ENCODE measurements at places on chromosomes 12 and 14. TPM values are rescaled to one million over a fixed set of nuclear protein-coding genes. Genes with fewer than 3 reads are reported as not detected.

DNA sequence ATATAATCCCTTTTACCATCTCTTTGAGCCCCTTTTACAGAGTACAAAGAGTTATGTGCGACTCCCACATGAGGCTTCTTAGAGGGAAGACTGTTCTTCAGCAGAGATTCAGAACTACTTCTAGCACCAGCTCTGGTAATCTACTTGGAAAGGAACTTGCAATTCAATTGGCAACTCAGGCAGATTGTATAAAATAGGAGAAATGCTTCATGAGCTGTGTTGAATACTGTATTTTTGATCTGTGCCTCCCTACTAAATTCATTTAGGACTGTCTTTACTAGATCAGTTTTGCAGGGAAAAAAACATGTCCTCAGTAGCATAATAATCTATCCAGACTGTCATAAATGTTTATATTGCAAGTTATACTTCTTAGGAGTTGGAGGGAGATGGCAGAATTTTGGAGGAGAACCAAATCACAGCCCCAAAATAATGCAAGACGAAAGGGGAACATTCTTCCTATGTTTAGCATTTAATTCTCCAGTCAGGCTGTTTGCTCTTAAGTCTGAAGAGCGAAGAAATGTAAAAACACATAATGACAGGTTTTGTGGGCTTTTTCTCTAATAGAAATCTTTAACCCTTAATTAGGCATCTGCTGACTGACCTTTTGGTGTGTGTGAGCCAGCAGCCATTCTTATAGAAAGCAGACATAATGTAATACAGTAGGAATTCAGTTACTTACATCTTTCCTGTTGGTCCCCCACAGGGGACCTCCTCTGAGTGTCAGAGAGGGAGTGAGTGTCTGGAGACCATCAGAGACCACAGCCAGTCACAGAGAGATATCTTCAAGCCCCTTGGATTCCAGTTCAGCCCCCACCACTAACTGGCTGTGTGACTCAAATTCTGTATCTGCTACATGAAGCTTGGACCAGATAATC lies 3.9 kb downstream of the ANO4 start:
- H3K36me3 ChIP-seq: no peaks in the 10 kb centered on the region
- H3K27ac ChIP-seq: no peak overlapping the region
- no peaks in the 10 kb centered on the region for H3K27me3 ChIP-seq
- DNase-seq: no peak
- no peak overlapping the region for H3K4me3 ChIP-seq

GRCh38 chr14:33972583-33973081 lies 21.8 kb upstream of the EGLN3 start:
- no peak for DNase-seq
- H3K36me3 ChIP-seq: no peaks in the 10 kb centered on the region
- H3K27ac ChIP-seq: no peak overlapping the region
- no peaks in the 10 kb centered on the region for H3K4me1 ChIP-seq

DNA sequence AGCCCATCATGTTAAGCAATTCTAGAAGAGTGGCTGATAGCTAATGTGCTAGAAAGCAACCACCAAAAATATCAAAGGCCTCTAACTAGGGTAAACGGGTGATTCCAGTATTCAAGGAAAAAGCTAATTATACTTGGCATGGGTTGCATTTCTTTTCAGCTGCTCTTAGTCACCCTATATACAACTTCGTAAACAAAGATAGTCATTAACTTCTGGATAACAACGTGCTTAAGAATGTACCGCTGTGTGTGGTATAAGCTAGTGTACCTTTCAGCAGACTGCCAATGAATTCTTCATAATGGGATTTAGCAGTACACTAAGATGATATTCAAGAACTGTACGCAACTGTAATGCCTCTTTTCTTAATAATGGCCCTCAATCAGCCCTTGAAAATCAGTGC lies 42.2 kb upstream of the SLC6A13 start:
- peaks cover 62% of the 10 kb centered on the region for H3K36me3 ChIP-seq
- DNase-seq: no peak
- no peaks in the 10 kb centered on the region for H3K27me3 ChIP-seq
- H3K4me1 ChIP-seq: no peaks in the 10 kb centered on the region
- no peak overlapping the region for H3K4me3 ChIP-seq

DNA sequence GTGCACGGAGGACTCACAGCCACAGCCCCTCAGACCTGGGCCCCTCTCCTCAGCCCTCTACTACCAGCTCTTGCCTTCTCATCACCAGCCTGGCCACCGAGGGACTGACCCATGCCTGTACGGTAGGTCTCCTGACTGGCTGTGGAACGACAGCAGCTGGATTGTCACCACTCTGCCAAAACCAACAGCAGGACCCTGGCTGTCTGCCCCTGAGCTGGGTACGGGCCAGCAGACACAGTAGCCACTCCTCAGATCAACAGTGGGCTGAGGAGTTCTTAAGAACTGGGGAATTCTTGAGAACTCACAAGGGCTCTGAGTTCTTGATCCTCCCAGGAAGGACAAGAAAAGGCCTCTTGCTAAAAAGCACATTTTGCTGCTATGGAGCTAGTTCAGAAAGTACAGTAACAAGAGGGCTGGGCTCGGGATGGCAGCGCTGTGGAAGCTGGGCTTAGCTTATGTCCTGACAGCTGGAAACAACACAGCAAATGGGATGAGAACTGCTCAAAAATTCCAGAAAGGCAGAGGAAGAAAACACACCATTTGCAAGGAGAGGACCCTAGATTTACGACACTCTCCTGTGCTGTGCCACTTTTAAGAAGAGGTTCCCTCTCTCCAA lies 176.4 kb downstream of the ANO2 start:
- DNase-seq: no peak
- no peaks in the 10 kb centered on the region for H3K36me3 ChIP-seq
- no peaks in the 10 kb centered on the region for H3K4me1 ChIP-seq
- H3K27me3 ChIP-seq: no peaks in the 10 kb centered on the region

- no peak overlapping the region for H3K4me3 ChIP-seq
- H3K27me3 ChIP-seq: no peaks in the 10 kb centered on the region
- H3K4me1 ChIP-seq: no peaks in the 10 kb centered on the region
- DNase-seq: peak; percentile 66
- H3K27ac ChIP-seq: no peak overlapping the region
Observed at GRCh38 chr12:124273630-124274029, 21.3 kb upstream of the RFLNA start.

FOXM1 gene
- 20.8 TPM for total RNA-seq

DNA sequence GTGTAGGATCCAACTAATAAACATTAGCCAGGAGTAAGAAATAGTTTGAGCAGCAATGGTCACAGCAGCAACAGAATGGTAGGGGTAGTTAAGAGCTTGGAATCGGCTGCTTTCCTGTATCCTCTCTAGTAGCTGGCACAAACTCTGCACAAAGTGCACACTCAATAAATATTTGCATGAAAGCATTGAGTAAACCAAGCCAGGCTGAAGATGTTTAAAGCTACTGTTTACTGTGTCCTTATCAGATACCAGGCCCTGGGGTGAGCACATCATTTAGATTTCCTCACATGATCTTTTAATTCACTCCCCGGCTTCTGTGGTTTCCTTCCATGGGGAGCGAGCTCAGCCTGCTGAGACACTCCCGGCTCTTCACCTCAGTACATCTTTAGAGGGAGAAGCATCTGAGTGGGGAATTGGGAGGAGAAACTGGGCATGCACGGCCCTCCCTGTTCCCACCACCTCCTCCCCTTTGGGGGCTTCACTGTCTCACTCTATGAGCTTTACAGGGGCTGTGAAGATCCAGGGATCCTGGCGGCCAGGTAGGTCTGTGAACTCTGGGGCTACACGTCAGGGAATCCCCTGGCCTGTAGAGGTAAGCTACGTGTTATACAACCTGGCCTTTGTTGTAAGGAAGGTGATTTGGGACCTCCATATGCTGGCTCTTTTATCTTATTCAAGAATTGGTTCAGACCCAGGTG lies 107.2 kb upstream of the VASH1 start:
- H3K36me3 ChIP-seq: no peaks in the 10 kb centered on the region
- no peak for DNase-seq
- no peaks in the 10 kb centered on the region for H3K4me1 ChIP-seq
- H3K27me3 ChIP-seq: peaks cover 2% of the 10 kb centered on the region
- H3K4me3 ChIP-seq: no peak overlapping the region
- no peak overlapping the region for H3K27ac ChIP-seq

GRCh38 chr12:105271364-105271763 lies 35.4 kb upstream of the APPL2 start:
- DNase-seq: no peak
- no peaks in the 10 kb centered on the region for H3K36me3 ChIP-seq
- 0 out of 2 replicates have a peak, but pooled peaks cover 3% of the 10 kb centered on the region for H3K4me1 ChIP-seq
- H3K4me3 ChIP-seq: no peak overlapping the region
- H3K27me3 ChIP-seq: no peaks in the 10 kb centered on the region

DNA sequence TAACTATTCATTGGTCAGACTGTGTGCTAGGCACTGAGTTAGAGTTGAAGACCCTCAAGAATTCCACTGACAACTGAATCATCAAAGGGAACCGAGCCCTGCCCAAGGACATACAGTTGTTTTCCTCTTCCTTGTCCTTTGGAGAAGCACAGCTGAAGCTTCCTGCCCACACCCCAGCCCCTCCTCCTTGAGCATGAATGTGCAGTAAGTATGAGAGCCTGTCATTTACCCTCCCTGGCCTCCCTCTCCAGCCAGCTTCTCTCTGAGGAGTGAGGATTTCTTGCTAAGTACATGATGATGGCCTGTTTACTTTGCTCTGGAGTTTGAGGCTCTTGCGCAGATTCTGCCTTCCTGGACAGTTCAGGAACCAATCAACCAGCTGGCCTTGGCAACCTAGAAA lies 235.2 kb downstream of the CACNA1C start:
- H3K4me1 ChIP-seq: no peaks in the 10 kb centered on the region
- DNase-seq: no peak
- H3K27me3 ChIP-seq: no peaks in the 10 kb centered on the region
- H3K36me3 ChIP-seq: no peaks in the 10 kb centered on the region
- H3K4me3 ChIP-seq: no peak overlapping the region
- no peak overlapping the region for H3K27ac ChIP-seq

- H3K36me3 ChIP-seq: no peaks in the 10 kb centered on the region
- H3K4me1 ChIP-seq: no peaks in the 10 kb centered on the region
- no peak overlapping the region for H3K27ac ChIP-seq
- no peak overlapping the region for H3K4me3 ChIP-seq
- H3K27me3 ChIP-seq: no peaks in the 10 kb centered on the region
Observed at GRCh38 chr12:62711631-62712241, 223.2 kb downstream of the PPM1H start.
